ENCODE measurements at places on chromosomes 7 and 10.

DNA sequence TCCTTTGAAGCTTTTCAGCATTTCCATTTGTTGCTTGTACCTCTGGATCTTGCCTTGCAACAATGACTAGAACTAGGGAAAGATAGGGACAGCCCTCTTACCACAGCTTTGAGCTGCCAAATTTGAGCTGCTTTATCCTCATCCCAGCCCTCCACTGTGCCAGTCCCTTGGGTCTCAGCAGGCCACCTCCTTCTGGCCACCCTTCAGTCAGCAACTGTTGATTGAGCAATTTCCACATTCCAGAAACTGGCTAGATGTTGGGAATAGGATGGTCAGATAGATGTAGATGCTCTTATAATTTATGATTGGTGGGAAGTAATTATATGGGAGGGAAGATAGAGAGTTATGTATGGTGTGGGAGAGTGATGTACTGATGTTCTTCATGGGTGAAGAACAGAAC lies 100.1 kb downstream of the ST7 start:
- no peak for DNase-seq

DNA sequence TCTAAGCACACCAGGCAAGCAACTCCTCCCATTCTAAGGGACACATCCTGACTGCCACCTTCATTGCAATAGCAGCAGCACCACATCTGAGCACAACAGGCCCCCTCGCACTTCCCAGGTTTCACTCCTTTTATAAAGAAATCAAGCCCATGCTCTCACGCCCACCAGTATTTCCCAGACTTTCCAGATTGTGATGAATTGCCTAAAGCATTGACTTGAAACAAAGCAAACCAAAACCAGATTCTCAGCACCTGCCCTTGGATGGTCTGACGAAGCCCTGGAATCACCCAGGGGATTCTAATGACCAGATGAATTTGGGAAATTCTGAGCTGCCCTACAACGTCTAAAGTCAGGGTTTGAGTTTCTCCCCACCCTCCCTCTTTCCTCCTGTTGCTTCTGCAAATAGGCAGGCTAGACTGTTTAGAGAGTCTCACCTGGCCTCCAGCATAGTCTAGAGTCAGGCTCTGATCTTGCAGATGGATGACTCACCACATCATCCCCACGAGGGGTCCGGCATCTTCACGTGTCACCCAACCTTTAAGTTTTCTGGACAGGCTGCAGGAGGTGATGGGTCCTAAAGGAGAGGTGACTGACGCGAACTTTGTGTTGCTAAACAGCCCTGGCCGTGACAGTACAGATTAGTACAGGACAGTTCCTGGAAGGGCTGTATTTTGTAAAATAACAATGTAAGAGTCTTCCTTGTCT lies 198.0 kb downstream of the SKIDA1 start:
- no peak for DNase-seq

GRCh38 chr7:117530390-117530789 lies 50.6 kb downstream of the CFTR start:
- DNase-seq: no peak

- DNase-seq: no peak
These were observed 1.7 kb upstream of the MOGAT3 start for GRCh38 chr7:101202603-101202918.

DNA sequence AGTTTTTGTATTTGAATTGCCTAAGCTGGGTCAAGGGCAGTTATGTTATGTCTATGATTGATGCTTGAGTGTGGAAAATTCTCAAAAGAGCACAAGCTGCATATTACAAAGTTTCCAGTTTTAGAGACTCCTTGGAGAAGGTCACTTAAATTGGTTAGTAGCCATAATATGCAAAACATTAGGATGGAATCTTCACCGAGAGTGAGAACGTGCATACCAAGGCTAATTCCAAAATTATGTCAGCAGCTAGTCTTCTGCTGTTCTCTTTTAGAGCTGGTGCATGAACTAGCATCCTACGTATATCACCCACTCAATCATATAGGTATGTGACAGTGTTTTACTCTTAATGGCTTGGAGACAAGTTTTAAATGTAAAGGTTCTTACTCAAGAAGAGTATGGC lies 49.2 kb downstream of the MKX start:
- DNase-seq: no peak

DNA sequence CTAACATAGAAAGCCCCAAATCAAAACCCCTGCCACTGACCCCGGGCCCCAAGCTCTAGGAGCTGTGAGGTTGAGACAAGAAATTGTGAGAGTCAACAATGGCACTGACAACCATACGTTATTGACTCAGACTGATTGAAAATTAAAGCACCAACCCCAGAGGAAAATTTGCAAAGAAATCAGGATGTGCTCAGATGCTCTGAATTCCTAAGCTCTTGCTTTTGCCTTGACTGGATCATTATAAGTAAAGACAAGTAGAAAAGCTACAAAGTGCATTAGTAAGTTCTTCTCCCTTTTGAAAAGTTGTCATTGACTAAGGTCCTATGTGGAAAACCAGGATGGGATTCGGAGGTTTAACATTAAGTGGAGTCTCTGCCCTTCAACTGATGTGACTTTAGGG lies 130.2 kb downstream of the SAMD9 start:
- no peak for DNase-seq

DNA sequence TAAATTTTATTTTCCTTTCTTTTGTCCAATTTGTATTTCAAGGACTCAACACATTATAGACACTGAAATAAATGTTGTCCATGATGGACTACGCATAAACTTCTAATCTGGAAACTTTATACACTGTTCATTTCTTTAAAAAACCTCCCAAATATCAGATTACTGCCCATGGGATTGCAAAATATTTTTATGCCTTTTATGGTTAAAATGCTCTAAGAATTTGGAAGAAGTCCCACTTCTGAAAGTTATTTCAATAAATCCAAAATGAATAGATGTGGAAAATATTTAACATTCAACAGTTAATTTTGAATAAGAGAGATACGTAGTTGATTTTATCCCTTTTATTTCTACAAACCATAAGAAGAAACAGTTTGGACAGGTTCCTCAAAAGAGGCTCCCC lies 46.1 kb downstream of the CABCOCO1 start:
- no peak for DNase-seq

GRCh38 chr7:155470686-155471638 lies 13.0 kb downstream of the EN2 start:
- DNase-seq: no peak

DNA sequence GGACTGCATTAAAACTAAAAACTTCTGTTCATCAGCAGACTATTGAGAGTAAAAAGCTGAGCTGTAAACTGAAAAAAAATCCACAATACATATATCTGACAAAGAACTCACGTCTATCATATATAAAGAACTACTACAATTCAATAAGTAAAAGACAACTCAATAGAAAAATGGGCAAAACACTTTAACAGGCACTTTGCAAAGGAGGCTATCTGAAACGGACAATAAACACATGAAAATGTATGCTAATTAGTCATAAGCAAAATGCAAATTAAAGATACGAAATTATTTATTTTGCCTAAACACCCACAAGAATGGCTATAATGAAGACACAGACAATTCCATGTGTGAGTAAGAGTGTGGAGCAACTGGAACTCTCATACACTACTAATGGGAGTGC lies 18.1 kb downstream of the CARD11 start:
- no peak for DNase-seq

DNA sequence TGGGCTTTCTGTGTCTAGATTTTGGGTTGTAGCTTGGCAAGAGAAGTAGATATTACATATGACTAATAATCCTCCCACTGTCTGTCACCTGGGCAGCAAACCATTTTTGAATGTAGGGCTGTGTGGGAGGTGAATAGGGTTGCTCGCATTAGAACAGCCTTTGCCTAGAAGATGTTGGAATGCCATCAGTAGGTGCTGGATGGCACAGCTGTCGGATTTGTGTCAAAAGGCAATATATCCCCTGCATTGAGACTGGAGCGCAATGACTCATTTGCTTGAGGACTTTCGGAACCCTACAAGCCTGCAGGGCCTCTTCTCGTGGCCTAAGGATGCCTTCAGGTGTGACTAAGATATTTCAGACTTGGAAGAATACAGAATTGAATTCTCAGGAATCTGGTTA lies 323.8 kb downstream of the GPR158 start:
- DNase-seq: no peak

DNA sequence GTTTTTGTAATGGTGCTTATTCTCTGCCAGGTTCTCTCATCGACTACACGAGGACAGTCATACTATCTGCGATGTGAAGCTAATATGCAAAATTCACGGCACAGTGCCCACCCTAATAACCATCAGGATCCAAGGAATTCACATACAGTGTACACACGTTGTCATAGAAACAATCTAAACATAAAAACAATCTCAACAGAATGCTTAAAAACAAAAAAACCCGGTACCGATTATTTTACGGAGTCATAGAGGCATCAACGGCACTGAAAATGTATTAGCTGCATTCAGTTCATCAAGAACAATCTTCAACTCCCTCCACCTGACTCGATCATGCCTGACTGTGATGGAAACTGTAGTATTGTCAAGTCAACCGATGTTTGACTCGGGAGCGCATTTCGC lies 628 bp downstream of the MRPS33 start:
- DNase-seq: peak; percentile 38

GRCh38 chr10:72598769-72599701 lies 26.8 kb downstream of the MICU1 start:
- DNase-seq: no peak

GRCh38 chr10:109650228-109650627 lies 273.1 kb downstream of the XPNPEP1 start:
- DNase-seq: no peak

DNA sequence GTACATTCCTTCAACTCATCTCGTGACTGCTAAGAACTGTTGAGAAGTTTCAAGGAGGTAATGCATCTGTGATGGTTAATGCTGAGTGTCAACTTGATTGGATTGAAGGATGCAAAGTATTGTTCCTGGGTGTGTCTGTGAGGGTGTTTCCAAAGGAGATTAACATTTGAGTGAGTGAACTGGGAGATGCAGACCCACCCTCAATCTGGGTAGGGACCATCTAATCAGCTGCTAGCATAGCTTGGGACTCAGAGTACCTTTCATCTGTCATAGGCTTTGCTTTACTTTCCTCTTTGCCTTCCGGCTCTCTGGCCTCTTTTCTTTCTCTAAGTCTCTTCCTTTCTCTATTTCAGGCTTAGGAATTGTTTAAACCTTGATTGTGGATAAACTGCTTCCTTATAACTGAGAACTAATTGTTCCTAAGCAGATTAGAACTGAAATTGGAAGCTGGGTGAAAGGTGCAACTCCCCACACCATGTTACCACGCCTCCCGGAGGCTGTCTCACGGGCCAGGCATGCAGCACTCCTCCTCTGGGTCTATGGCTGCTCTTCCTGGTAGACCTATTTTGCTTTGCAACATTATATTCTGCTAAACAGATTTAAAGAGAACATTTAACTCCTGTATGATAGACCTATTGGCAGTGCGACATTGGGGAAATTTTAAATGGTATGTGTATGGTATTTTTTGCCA lies 298.2 kb downstream of the CCSER2 start:
- DNase-seq: no peak

GRCh38 chr10:77010430-77010829 lies 627.2 kb downstream of the KCNMA1 start:
- no peak for DNase-seq

- peak; percentile 45 for DNase-seq
These were observed 414.7 kb upstream of the SEMA3C start for GRCh38 chr7:81333536-81333935.

DNA sequence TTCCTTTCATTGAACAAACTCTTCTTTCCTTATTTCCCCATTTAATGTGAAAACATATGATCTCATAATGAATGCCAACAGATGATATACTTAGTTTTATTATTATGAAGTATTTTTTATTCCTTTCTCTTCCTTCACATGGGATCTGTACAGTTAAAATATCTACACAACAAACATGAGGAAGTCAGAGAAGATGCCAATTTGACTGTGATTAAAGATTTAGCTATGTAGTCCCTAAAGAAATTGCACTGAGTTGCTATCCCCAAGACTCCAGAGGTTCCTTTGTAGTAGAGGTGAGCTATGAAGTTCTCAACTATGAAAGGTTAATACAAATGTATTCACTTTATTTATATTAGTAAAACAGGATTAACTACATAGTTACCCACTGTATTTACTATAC lies 60.6 kb upstream of the LRRN3 start:
- no peak for DNase-seq

DNA sequence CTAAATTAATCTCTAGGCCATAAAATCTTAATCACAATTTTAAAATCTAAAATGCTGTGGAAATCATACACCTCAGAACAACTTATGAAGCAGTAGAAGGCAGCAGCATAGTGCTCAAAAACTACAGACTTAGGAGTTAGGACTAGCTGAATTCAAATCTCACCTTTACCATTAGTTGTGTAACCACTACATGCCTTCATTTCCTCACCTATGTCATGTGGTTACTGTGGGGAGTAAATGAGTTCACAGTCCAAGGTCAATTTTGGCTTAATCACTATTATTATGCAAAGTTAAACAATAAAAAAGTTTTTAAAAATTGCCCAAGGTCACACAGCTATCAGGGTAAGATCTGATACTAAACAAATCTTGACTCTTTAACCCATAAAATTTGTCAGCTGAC lies 37.0 kb downstream of the SNX13 start:
- DNase-seq: no peak

DNA sequence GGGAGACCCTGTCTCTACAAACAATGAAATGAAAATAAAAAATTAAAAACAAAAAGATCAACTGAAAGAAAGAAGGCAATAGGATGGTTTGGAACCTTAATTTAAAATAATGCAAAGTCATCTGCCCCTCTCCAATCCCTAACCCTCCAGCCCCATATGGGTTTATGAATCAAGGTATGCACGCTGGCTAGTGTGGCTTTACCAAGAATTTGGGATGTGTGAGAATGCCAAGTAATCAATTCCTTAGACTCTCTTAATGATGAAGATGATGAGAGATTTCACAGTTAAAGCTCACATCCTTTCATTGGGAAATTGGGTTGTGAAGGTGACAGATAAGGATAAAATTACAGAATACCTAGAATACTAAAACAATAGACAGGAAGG lies 147.1 kb upstream of the AOAH start:
- no peak for DNase-seq

GRCh38 chr7:25861164-25861496 lies 290.9 kb upstream of the NFE2L3 start:
- DNase-seq: no peak

- no peak for DNase-seq
These were observed 69.1 kb upstream of the ITGB1 start for GRCh38 chr10:33027088-33027487.

DNA sequence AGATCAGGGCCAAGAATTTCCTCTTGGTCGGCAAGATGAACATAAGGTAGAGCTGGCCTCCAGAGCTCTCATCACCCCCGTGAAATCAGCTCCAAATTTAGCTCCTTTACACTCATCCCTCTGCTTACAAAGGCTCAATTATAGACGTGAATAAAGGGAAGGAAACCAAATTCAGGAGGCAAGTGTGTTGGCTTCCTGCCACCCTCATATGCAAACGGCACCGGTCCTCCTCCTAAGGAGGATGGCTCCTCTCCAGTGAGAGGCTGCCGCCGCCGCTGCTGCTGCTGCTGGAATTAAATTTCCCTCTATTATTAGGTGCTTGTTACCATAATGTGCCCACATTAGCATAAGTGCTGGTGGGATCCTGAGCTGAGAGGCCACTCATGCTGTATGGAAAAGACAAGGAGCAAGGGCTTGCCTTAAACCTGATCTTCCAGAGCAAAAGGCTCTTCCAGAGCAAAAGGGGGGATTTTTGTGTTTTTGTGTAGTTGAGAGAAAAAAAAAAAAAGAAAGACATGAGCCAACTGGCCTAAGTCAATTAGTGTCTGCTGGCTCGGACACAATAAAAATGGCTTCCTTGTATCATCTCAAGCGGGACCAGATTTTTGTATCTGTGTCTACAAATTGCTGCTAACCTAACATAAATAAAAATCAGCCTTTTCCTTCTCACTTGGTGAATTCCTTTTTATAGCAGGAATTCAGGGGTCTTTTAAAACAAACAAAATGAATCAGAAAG lies 68.4 kb downstream of the CDHR3 start:
- no peak for DNase-seq
